ENCODE measurements at places on chromosomes 2 and 18.

- DNase-seq: no peak
Observed at GRCh38 chr2:9462886-9463697, 11.3 kb upstream of the IAH1 start.

- no peak for DNase-seq
Observed at GRCh38 chr2:222993920-222994650, 57.9 kb upstream of the KCNE4 start.

GRCh38 chr2:10300997-10301940 is 1.4 kb upstream of the HPCAL1 start:
- no peak for DNase-seq

DNA sequence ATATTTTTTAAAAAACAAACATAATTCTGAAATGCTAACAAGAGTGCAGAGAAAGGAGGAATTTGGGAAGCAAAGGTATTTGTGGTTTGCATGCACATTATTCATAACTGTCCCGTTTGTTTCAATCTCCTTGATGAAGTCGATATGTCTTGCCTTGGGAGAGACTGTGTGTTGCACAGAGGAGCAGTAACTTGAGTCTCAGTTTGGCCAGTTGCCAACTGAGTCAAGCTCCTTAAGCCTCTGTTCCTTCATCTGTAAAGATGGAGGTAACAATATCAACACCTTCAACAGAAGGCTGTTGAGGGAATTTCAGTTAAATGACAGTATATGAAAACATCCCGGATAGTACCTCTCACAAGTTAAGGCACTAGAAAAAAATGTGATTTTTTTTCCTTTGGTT is 226.2 kb downstream of the ASXL3 start:
- DNase-seq: no peak

- DNase-seq: peak; percentile 26
Observed at GRCh38 chr2:118251427-118251826, 163.2 kb downstream of the INSIG2 start.

GRCh38 chr18:28153485-28154065 is 23.4 kb downstream of the CDH2 start:
- no peak for DNase-seq

GRCh38 chr18:4231260-4231659 is 223.8 kb downstream of the DLGAP1 start:
- no peak for DNase-seq

GRCh38 chr2:167471332-167471731 is 583.1 kb downstream of the XIRP2 start:
- no peak for DNase-seq

GRCh38 chr2:55048508-55049042 is 1.7 kb downstream of the RTN4 start:
- no peak for DNase-seq

- no peak for DNase-seq
Observed at GRCh38 chr2:241970716-241971115, 101.2 kb downstream of the RTP5 start.

- no peak for DNase-seq
Observed at GRCh38 chr2:215749092-215749957, 264.0 kb downstream of the MREG start.

GRCh38 chr2:217795706-217796465 is 206.9 kb downstream of the TNS1 start:
- DNase-seq: no peak

- DNase-seq: no peak
Observed at GRCh38 chr2:178069551-178069950, 3.0 kb downstream of the PDE11A start.

- no peak for DNase-seq
Observed at GRCh38 chr2:220064111-220065030, 436.9 kb downstream of the SLC4A3 start.

DNA sequence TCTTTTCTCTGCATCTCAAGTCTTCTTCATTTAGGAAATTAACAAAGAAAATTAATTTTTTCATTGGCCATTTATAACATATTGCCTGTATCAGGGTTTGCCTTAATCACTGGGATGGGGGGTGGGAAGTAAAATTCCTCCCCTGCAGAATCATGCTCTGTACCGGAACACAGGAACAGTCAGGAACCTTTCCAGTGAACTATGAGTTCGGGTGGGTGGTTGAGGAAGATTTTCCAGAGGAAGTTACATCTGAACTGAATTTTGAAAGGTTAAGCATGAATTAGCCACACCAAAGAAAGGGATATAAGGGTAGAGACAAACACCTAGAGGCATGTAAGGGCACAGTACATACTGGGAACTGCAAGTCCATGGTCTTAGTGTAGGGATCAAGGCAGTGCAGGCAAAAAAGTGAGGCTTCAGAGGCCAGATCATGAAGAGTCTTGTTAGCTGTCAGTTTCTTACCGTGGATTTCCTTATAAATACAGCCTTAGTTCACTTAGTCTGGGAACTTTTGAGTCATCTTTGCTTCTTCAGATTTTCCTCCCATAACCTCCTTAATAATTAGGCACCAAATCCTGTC is 55.6 kb downstream of the FAM117B start:
- DNase-seq: no peak

DNA sequence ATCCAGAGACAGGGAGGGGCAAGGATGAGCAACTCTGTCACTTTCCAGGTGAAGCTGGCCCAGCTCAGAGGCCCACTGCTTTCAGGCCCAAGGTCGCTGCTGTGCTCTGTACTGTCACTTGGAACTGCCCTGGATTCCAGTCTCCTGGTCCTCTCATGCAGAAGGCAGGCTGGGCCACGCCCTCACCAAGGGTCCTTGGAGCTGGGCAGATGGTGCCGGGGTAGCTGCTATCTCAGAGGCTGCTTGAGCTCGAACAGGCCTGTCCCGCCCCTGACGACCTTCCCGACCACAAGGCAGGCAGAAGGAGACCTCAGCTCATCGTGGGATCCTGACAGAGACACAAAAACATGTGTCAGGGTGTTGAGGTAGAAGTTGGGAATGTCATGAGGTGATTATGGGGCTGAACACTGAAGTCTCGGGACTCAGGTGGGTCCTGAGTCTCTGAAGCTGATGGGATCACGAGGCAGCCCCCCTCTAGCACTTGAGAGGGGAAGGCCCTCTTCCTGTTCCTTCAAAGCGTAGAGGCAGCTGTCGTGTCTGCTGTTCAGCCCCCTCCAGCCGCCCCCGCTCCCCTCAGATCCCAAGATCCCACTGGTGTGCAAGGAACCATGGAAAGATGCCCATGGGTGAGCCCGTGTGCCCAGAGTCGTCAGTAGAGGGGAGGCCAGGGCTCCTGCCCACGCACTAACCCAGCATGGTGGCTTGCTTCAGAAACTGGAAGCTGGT is 78.3 kb downstream of the POLR1A start:
- DNase-seq: no peak

GRCh38 chr2:127690696-127691095 is 10.6 kb upstream of the SFT2D3 start:
- DNase-seq: no peak

All from neuronal stem cell (in vitro differentiated cells).